ENCODE measurements at places on chromosomes 6 and 20.

- peak; percentile 40 for DNase-seq
These were observed 232.2 kb downstream of the LY86 start for GRCh38 chr6:6820641-6821238.

DNA sequence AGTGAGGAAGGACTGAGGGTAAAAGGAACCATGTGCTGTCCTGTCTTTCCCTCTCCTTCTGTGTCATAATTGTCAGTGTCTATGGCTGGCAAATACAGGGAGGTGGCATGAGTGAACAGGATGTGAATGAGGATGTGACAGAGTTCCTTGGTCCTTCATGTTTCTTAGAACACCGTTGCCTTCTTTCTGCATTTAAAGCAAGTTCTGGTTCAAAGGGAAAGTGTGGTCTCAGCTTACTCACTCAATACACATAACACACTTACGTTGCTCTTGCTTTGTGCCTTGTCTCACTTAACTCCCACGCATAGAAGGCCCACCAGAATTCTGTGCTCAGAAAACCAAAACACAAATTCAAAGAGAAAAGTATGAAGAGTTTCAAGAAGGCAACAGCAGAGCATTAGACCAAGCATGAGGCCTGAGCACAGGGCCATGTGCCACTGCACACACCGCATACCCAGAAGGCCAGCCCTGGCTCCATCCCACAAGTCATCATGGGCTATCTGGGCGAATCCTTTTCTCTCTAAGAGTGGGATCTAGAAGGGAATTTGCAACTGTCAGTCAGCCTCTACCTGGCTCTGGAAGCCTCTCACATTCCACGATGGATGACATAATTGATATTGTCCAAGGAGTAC, 38.9 kb upstream of the SAYSD1 start:
- no peak for DNase-seq

GRCh38 chr20:61733891-61734732, 331.6 kb downstream of the TAF4 start:
- DNase-seq, result no peak

DNA sequence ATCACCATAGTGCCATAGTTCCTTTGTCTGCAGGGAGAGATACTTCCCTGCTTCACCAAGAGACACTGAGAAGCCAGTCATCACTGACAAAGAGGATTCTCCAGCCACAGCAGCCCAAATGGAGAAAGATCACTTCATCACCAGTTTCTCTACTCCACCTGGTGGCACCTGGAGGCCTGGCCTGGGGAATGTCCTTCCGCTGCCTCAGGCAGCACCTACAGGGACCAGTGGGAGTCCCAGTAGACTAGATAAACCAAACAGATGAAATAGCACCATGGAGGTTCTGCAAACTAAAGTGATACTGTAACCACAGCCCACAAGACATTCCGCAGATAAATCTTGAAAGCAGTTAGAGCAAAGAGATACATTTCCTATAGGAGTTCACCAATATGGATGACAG, 266.5 kb downstream of the C6orf118 start:
- DNase-seq, result no peak

DNA sequence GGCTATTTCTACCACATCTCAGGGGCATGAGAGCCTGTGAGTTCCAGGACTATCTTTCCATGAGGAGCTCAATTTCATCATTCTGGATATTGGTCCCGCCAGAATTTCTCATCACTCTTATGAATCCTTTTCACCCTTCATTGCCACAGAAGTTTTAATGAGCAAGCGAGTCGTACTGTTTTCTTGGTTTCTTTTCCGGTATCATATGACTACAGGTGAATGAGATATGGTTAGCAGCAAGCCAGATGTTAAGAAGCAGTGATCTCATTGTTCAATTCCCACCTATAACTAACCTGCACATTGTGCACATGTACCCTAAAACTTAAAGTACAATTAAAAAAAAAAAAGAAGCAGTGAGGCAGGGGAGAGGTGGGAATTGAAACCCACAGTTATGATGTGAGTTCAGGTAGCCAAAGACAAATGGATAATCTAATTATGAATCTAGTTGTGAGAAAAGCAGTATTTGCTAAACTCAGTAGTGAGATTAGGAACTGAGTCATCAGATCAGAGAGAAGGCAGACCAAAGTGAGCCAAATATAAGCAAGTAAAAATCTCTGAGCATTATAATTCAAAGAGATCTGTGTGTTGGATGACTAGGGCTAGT, 78.0 kb upstream of the ELOVL5 start:
- DNase-seq, result no peak

- DNase-seq, result peak; percentile 90
These were observed 6.3 kb downstream of the ZKSCAN3 start for GRCh38 chr6:28355743-28356665.

DNA sequence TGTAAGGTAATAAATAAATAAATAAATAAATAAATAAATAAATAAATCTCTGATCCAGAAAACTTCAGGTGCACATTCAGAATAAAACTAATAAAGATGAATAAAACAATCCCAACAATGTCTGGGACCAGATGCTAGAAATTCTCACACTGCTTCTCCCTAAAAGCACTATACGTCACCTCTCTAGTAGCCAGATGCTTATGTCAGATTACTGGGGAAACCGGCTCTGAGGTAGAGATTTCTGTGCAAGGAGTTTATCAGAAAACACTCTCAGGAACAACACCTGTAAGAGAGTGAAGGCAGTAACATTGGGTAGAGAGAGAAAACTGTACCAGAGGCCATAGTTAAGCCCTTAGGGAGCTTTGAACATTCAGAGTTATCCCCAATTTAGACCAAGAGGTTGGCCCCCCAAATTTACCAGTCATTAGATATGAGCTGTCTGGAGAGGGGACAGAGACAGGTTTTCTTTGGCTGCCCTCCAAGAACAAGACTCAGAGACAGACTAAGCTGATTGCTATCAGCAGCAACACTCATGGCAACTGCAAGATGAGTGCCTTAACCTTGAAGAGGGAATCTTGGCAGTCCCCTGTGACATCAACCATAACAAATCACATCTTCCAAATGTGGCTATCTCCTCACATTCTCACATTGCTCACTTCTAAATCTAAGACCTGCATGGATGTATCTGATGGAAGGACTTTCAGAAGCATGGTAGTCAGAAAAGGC, 151.2 kb upstream of the BMP5 start:
- DNase-seq, result no peak

DNA sequence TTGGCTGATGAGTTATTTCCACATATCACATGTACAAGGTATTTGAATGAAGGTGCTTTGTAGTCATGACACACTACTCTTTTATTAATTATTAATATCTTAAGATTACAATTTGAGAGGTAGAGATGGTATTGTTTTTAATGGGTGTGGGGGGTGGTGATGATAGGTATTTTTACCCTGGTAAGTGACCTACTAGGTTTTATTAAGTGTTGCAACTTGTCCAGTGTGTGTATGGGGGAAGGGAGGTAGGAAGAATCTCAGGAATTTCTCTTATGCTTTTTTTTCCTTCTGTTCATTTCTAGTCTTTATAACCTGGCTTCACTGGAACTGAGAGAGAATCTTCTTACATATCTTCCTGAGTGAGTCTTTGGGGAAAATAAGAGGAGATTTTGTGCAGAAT, 101.4 kb downstream of the LRRC1 start:
- DNase-seq, result no peak

- DNase-seq, result no peak
These were observed 1.5 kb downstream of the HTR1B start for GRCh38 chr6:77461796-77462195.

DNA sequence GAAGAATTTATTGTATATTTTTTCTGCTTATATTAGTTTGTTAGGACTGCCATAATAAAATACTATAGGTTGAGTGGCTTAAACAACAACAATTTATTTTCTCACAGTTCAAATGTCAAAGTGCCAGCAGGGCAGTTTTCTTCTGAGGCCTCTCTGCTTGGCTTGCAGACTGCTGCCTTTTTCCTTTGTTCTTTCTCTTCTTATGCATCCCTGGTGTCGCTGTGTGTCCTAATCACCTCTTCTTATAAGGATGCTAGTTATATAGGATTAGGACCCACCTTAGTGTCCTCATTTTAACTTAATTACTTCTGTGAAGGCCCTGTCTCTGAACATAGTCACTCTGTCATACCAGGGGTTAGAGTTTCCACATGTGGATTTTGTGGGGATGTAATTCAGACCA, 354.4 kb downstream of the NKAIN2 start:
- no peak for DNase-seq

DNA sequence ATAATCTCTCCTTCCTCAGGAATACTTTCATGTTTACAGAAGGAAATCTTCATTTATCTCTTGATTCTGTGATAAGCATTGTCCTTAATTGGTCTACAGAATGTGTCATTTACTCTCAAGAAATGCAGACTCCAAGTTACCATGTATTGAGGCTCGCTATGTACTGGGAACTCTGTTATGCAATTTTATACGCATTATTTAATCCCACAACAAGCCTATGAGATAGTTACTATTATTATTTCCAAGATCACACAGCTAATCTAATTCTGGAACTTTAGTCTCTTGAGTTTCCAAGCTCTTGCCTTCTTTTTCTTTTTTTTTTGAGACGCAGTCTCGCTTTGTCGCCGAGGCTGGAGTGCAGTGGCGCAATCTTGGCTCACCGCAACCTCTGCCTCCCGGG, 30.0 kb upstream of the RAB23 start:
- no peak for DNase-seq

DNA sequence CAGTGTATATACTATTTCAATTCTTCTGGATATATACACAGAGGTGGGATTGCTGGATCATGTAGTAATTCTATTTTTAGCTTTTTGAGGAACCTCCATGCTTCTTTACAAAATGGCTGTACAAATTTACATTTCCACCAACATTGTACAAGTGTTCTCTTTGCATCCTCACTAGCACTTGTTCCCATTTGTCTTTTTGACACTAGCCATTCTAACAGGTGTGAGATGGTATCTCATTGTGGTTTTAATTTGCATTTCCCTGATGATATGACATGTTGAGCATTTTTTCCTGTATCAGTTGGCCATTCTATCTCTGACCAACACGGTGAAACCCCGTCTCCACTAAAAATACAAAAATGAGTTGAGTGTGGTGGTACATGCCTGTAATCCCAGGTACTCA, 68.1 kb upstream of the PMEPA1 start:
- no peak for DNase-seq

GRCh38 chr6:163296835-163297519, 117.5 kb upstream of the QKI start:
- DNase-seq, result no peak

DNA sequence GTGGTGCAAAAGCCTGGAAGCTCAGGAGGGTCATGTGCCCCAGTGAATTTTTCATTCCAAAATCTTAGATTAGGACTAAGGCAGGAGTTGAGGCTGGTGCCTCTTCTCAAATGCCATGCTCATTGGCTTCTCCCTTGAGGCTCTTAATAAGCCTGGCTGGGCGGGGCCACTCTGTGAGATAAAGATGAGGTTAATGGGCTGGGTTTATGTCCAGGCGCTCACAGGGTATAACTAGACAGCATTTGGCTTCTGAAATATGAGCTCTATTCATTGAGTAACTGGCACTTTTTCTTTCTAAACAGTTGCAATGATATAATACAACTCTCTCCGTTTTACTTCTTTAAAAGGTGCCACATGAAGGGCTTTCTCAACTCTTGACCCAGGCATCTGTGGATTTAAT, 156.3 kb downstream of the SCML4 start:
- DNase-seq, result peak; percentile 72

DNA sequence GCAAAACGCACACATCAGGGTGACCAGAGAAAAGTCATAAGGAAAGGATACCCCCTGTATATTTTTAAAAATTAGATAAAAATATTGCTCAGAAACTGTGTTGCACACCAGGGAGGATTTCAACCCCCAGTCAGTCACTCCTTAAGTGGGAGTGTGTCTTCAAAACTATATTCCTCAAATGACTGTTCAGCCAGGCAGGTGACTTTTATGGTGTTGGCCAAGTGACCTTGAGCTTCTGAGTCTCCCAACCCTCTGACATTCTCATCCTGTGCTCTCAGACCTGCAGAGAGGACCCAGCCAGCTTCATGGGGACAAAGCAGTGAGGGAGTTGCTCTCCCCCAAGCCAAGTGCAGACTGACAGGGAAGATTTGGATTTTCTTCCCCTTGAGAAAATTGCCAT, 311.9 kb upstream of the JARID2 start:
- DNase-seq, result no peak

GRCh38 chr6:143556529-143556928, 45.0 kb upstream of the FUCA2 start:
- DNase-seq, result no peak
